Stimulated activated CD8-positive, alpha-beta memory T cell treated with anti-CD3 and anti-CD28 coated beads, Interleukin-7, amount 100 ng/mL, for 4 hours (primary cell): ENCODE measurements at places on chromosomes 6 and 20.

DNA sequence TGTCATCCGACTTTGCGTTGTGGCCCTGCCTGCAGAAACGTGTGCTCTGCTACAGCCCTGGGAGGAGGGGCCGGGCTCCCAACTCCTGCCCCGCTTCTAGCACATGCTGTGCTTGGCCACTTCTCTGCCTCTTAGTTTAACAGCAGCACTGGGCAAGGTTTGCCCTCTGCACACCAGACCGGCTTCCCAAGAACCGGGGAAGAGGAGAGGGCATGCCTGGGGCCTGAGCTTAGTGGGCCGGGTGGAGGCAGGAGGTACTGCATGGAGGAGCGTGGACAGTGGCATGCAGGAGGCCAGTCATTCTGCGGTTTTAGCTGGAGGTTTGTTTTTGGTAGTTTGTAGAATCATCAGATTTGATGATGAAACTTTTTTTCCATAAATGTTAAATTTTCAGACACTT lies 45.5 kb downstream of the CEP43 start:
- DNase-seq = no peak

- no peak for DNase-seq
Observed at GRCh38 chr6:43855247-43855646, 85.2 kb downstream of the VEGFA start.

DNA sequence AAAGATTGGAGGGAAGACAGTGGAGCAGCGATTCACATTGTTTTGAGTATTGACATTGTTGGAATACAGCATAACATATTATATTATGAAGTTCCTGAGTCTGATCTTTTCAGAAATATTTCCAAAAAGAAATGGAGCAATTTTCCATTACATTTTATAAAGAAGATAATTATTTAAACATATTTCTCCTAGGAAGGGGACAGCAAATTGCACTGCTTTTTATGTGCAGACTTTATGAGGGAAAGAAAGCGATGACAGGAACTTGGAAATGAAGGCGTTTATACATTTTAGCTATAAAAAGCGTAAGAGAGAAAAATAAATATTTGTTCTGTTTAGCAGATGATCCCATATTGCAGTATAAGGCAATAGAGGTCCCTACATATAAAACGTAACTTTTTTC lies 117.0 kb upstream of the EDN1 start:
- no peak for DNase-seq

DNA sequence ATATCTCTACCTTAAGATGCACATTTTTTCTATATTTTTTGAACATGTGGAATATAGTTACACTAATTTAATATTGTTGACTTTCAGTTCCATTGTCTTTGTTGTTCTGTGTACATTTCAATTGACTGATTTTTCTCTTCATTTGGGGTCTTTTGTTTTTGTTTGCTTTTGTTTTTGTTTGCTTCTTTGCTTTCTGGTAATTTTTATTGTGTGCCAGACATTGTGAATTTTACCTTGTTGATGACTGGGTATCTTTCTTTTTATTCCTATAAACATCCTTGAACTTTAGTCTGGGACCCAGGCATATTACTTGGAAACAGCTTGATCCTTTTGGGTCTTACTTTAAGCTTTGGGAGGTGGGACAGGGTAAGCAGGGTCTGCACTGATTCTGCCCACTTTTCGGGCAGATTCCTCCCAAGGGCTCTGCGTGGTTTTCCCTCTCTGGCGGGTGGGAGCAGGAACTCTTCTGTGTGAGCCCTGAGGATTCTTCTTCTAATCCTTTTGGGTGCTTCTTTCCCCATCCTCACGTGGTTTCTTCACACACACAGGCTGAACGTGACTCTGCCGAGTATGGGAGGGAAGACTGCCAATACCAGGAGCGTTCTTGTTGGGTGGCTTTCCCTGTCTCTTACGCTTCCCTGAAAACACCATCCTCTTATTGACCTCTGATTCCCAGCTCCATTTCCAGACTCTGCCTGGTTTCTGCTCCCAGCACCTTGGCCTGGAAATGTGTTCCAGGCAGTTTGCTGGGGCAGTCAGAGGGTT lies 200.5 kb downstream of the ARID1B start:
- no peak for DNase-seq

DNA sequence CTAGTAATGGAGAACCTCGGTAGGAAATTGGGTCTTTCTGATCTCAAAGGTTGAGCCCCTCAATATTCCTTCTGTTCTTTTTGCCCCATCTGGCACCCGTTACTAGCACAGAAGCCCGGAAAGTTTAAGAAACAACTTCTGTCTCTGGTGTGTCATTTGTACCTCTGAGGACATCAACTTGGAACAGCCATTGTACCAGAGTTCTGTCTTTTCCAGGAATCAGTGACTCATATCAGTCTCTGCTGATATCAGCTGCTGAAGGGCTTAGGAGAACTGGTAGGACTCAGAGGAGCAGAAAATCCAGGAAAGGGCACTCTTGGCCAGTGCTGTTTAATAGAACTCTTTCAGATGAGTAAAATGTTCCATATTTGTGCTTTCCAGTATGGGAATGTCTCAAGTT lies 78.3 kb upstream of the CHD6 start:
- DNase-seq = no peak

GRCh38 chr6:152277826-152278329 lies 359.3 kb downstream of the SYNE1 start:
- DNase-seq = no peak

DNA sequence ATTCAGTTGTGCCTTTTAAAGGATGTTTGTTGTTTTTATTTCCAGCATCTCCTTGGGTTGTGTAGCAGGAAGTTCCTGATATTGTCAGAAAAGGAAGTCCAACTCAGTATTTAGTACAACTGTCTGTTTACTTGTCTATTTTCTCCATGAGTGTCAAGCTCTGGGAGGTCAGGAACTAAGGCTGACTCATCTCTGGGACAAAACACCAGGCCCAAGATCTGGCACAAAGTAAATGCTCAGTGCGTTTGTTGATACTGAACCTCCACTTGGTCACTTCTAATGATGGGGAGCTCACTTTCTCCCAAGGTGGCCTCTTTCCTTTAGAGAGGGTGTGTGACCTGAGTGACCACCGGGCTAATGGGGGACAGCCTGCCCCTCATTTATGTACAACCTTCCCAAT lies 12.6 kb upstream of the PIGU start:
- no peak for DNase-seq

- no peak for DNase-seq
Observed at GRCh38 chr6:105522626-105523322, 119.9 kb upstream of the PREP start.

DNA sequence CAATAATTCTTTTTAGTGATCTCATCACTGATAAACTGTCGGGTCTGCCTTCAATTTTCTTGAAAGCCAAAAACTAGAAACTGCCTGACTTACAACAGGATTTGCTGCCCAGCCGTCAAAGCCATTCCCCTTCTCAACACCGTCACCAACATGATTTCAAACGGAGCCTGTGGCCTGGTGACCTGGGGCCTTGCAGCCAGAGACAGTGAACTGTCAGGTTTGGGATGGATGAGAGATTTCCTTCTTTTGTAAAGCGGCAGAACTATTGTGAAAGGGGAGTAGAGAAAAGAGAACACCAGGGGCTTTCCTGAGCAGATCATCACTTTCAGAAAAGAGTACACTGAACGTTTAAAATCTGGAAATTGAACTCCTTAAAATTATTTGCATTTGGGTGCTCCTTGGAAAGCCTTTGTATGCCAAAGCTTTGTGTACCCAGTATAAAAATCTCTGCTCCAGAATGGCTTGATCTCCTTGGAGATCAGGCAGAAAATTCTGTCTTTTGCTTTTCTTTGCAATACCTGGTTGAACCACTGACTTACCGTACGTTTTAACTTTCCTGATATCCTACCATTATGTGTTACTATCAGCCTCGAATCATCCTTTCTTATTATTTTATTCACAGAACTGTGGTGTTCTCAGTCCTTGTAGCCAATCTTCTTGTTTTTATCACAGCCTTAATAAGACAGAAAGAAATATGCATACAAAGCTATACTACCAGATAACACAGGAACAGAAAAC lies 125.2 kb downstream of the PACRG start:
- DNase-seq = no peak

GRCh38 chr6:170236131-170236836 lies 54.6 kb downstream of the DLL1 start:
- no peak for DNase-seq

GRCh38 chr6:12602342-12602741 lies 114.2 kb upstream of the PHACTR1 start:
- DNase-seq = no peak

DNA sequence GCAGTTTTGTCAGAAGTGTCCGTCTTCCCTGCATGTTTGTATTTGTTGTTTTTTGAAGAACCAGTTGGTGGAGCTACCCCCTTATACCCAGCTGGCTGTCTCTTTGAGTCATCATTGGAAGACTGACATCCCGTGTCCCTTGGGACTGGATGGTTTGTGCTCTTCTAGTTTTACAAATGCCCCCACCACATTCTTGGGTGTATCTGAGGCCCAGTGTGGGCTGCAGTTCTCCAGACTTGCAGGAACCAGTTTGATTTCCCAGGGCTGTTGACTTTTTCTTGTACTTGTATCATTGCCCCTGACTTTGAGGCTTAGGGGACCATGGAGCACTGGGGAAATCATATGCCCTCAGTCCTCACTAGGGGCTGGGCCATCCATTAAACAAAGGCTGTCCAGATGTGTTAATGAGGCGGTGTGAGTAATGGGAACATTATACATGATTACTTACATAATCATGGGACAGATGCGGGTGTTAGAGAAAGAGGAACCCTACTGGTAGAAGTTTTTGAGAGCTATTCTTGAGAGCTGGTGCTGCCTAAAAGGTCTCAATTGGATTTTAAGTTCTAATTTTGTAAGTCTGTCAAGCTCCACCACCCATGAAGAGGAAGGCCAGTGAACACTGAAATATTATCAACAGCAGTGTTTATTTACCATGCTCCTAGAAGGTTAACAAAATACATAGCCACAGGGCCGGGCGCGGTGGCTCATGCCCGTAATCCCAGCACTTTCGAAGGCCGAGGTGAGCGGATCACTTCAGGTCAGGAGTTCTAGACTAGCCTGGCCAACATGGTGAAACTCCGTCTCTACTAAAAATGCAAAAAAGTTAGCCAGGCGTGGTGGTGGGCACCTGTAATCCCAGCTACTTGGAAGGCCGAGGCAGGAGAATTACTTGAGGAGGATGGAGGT lies 8.5 kb downstream of the JARID2 start:
- DNase-seq = no peak

DNA sequence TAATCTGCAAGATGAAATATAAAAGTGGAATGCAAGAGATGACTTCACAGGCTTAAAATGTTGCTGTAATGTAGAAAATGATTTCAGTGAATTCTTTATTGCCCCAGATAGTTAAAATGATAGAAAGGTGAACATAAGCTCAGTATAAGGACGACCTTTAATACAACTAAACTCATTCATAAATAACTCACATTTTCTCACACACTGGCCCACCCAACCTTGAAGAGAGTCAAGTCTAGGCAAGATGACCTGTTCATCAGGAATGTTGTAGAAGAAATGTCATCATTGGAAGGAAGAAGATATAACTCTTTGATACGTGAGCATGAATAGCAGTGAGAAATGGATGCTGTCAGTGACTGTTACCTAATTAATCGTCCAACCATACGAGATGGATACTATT lies 111.1 kb upstream of the SASH1 start:
- no peak for DNase-seq

DNA sequence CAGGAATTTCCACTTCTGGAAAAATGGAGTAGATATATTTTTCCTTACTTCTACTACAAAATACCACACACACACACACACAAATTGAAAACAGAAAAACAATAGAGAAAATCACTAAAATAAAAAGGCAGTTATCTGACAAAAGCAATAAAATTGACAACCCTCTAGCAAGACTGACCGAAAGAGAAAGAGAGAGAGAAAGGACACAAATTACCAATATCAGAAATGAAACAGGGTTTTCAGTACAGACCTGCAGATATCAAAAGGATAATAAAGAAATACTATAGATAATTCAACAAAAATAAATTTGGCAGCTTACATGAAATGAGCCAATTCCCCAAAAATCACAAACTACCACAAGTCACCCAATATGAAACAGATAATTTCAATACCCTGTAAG lies 104.7 kb downstream of the OPRM1 start:
- no peak for DNase-seq

DNA sequence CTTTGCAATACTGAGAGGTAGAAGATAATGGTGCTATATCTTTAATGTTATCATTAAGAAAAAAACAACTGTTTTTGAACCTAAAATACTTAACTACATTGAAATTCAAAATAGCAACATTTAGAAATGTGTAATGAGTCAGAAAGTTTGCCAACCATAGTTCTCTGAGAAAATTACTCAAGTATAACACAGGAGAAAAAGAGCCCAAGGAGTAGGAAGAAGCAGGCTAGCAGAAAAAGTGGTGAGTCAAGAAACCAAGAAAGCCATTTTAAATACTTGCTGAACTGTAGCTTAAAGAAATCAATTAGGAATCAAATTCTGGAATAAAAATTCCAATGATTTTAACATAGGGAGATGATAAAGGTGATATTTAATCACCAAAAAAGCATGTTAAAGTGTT lies 181.0 kb upstream of the RSPO3 start:
- DNase-seq = no peak

- no peak for DNase-seq
Observed at GRCh38 chr20:36352843-36353553, 46.9 kb downstream of the DLGAP4 start.

DNA sequence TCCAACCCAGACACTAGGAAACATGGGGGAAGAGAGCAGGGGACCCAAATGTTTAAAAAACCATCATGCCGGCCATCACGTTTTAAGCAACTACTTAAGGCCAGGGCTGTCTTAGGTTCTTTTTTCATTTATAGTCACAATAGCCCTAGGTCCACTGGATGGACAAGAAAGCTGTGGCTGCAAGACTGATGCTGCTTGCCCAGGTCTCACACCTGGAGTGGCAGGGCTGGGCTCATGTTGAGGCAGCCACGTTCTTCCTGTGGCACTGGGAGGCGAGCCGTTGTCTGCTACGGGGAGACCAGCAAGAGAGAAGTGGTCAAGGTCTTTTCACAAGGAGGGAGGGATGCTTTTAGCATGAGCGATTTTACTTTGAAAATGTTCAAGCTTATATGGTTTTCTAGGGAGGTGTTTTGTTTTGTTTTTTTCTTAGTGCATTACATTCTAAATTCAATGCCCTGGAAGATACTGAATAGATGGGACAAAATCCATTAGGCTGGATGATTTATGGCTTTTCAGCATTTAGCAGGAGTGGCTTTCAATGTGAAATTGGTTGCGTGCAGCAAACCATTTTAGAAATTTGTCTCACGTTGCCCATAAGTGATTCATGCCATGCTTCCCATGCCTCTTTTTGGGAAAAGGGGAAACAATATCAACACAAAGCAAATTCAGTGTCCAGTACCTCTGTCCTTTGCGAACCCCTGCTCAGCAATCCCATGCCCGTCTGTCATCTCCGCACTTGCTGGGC lies 106.6 kb upstream of the SNX9 start:
- no peak for DNase-seq

DNA sequence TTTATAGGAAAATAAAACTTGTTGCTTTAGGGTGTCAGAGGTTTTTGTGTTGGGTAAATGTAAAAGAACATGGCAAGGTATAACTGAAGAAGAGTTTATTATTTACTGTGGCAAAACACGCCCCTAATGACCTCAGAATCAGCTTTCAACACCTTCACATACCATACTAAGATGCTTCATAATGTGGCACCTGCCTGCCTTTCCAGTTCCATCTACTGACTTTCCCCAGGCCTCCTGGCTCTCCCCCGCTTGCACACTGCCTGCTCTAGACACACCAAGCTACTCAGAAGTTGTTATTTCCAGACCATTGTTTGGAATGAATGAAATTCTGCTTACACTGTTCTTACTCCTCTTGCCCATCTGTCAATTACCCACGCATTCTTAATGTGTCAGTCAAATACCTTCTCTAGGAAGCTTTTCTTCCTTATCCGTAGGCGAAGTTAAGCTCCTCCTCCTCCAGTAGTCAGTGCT lies 1.8 kb downstream of the TIAM2 start:
- DNase-seq = no peak

- no peak for DNase-seq
Observed at GRCh38 chr6:6998194-6998569, 109.6 kb upstream of the RREB1 start.
